Activated naive CD8-positive, alpha-beta T cell treated with anti-CD3 and anti-CD28 coated beads, Interleukin-2, amount 50 U/mL, for 24 hours (primary cell): ENCODE measurements at places on chromosomes 11 and 22.

DNA sequence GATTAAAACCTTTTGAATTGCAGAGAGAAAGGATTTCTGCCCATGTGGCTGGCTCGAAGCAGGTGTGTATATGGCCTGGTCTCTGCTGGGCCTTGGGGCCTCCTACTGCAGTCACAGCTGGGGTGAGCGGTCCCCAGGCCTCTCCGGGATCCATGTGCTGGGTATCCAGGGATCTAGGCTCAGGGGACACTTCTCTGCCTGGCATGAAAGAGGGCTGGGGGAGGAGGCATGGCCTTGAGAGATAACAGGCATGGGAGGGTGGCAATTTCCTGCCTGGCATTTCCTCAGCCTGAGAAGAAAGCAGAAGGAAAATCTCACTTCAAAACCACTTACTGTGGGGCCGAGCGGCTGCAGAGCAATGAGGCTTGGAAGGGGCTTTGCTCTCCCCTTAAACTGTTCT lies 20.3 kb upstream of the PARVG start:
- DNase-seq, result no peak

- DNase-seq, result no peak
Measured at GRCh38 chr11:107675902-107676301, 36.0 kb downstream of the SLN start.

DNA sequence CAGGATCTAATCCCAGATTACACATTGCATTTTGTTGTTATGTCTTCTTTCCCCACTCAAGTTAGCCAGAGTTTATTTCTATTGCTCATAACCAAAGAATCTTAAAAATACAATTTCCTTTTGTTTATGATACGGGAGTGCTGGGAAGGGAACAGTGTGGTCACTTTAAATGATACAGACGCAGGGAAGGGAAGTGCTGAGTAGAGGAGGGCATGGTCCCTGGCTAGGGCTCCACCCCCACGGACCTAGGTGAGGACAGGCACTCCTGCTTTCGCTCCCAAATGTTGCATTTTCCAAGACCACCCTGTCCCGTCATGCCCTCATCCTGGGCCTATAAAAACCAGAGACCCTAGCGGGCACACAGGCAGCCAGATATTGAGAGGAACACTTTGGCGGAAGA lies 30.6 kb upstream of the NARS2 start:
- no peak for DNase-seq

DNA sequence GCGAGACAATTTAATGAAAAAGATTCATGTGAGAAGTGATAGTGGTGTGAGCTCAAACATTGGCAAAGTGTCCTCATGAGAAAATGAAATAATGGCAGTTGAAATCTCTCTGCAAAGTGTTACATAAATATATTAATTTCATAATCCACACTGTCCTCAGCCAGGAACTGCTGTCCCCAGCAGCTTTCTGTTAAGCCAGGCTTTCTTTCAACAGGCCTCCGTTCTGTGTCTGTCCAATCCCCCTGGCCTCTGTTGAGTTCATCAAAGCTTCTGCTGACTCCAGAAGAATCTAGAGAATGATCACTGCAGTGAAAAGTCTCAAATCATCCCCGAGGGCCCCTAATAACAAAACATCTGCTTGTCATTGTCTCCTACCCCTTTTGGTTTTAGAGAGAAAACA lies 10.0 kb upstream of the ASCC2 start:
- no peak for DNase-seq

DNA sequence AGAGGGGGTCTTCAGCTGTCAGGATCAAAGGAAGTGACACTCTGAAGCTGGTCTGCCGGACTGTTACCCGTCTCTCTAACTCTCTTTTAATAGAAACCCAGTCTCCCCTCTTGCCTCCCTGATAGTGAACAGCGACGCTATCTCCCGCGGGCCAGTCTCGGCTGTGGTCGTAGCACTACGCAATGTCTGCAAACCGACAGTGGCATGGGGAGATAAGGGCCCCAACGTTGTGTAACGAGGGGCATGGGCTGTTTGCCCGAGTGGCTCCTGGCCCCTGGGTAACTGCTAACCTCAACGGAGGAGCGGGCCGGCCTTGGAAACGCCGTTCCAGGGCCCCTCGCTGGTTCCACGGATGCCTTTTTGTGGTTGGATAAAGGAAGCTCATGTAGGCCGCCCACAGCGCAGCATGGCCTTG lies 23.3 kb downstream of the ZBTB16 start:
- no peak for DNase-seq

GRCh38 chr22:48450188-48450825 lies 1377.4 kb downstream of the BRD1 start:
- no peak for DNase-seq

GRCh38 chr11:102422817-102423712 lies 29.5 kb downstream of the TMEM123 start:
- no peak for DNase-seq

DNA sequence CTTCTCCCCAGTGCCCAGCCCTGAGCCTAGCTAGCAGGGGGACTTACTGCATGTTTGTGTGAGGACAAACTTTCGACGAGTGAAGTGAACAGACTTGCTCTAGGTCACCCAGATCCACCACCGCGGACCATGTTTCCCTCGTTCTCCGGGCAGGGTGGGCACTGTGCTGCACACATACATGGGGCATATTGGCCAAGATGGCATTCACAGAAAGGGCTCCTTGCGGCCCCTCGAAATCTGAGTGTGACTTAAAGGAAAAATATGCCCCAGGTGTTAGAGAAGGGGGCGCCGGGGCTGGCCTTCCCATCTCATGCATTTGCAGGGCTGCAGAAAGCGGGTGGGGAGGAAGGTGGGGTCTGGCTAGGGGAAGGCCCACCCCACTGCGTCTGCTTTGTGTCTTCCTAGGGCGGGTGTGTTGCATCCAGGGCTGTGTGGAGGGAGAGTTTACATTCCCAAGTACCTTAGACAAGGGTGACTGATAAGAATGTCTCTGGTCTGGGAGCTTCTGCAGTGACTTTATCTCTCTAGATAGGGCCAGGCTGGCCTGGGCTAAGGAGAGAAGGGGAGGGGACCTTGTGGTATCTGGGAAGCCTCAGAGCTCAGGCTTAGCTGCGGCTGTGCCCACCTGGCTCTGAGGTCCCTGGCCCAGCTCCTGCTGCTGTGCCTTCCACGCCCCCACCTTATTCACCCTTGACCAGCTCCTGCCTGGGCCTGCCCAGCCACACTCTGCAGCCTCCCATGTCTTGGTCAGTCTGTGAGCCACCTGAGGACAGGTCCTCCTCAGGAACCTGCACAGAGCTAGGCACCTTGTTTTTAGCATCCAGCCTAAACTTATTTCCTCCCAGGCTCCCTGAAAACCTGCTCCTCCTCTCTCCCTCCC lies 45.8 kb downstream of the LRRC32 start:
- DNase-seq, result no peak

GRCh38 chr22:19891317-19892256 lies 36.9 kb upstream of the GNB1L start:
- DNase-seq, result peak; percentile 80

DNA sequence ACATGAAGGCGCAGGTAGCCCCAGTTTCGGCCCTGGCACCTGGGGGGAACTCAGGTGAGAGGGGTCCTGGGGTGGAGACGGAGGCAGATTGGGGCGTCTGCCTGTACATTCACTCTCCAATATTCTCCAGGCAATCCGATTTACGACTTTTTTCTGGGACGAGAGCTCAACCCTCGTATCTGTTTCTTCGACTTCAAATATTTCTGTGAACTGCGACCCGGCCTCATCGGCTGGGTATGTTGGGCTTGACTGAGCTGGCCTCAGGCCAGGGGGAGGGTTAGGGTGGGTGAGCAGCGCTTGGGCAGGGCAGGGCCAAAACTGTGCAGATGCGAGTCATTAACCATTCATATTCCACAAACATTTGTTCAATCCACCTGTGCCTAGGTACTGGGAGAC lies 1.7 kb downstream of the TM7SF2 start:
- DNase-seq, result no peak

- DNase-seq, result no peak
Measured at GRCh38 chr11:46273511-46274205, 3.8 kb upstream of the CREB3L1 start.

- DNase-seq, result no peak
Measured at GRCh38 chr11:12459374-12459773, 82.0 kb downstream of the PARVA start.

DNA sequence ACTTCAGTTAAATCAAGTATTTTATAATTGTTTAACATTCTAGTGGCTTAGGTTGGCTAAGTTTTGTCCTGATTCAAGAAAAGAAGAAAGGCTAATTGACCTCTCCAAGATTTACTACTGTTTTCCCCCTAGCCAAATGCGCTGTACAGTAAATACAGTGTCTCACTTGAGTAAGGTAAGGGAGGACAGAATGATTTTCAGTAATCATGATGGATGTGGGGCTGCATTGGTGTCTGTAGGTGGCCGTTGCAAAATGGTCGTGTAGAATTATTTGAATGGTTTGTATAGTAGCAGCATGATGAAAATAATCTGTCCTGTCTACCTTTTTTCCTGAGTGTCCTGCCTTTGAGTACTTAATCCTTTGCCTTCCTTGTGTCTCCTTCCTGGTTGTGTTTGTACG lies 4.6 kb downstream of the CECR2 start:
- DNase-seq, result no peak

- no peak for DNase-seq
Measured at GRCh38 chr22:40193429-40194421, 16.0 kb downstream of the TNRC6B start.

DNA sequence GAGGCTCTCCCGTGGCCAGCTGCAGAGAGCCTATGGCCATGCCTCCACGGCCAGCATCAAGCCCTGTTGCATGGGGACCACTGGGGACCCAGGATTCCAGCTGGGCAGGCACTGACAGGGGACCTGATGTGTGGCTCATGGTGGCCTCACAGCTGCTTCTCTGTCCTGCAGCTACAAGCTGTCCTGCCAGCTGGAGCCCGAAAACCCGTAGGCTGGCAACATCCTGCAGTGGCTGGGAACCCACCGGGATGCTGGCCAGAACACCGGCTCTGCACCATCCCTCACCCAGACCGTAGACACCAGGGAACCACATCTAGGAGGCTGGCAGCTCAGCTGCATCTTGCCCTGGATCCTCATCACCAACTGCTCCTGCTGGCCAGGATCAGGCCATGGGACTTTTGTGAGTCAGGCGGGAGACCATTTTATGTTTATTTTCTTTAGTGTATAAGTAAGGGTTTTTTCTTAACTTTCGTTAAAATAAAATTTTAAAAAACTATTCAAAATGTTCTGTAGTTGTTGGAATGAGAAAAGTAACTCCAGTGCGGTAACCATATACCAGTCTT lies 7.9 kb downstream of the RGL4 start:
- no peak for DNase-seq

DNA sequence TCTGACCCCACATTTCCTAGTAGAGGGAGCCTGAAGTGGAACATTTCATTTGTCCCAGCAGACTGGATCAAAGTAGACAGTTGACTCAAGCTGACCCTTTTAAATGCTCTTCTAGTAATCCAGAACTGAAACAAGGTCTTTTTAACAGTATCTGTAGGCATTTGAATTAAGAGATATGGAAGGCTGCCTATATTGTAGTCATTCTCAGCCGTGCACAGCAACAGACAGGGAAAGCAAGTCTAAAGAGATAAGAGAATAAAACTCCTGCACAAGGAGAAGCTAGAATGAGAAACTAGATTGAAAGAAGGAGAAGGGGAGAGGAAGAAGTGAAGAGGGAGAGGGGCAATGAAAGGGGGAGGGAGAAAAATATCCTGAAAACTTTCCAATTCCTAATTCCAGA lies 180.6 kb upstream of the MTMR2 start:
- no peak for DNase-seq

GRCh38 chr11:132208477-132209055 lies 838.2 kb downstream of the NTM start:
- no peak for DNase-seq

DNA sequence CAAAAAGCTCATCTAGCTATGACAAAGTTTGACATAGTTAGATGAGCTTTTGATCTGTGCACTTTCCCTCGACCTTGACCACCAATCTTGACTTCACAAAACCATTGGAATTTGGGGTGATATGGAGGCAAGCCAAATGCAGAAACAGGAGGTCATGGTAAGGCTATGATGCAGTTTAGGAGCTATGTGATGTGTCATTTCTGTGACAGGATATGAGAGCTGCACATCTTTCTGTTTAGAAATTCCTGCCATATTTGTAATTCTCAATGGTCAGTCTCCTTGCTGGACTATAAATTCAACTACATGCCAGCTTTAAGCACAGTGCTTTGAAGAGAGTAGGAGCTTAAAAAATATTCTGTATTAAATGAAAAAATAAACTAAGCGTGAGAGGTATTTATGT lies 12.9 kb downstream of the OR51B6 start:
- no peak for DNase-seq

GRCh38 chr11:62141111-62142042 lies 17.6 kb downstream of the INCENP start:
- no peak for DNase-seq

- no peak for DNase-seq
Measured at GRCh38 chr22:29914991-29915533, 32.1 kb downstream of the MTMR3 start.

GRCh38 chr22:28208787-28209186 lies 289.7 kb upstream of the PITPNB start:
- no peak for DNase-seq

DNA sequence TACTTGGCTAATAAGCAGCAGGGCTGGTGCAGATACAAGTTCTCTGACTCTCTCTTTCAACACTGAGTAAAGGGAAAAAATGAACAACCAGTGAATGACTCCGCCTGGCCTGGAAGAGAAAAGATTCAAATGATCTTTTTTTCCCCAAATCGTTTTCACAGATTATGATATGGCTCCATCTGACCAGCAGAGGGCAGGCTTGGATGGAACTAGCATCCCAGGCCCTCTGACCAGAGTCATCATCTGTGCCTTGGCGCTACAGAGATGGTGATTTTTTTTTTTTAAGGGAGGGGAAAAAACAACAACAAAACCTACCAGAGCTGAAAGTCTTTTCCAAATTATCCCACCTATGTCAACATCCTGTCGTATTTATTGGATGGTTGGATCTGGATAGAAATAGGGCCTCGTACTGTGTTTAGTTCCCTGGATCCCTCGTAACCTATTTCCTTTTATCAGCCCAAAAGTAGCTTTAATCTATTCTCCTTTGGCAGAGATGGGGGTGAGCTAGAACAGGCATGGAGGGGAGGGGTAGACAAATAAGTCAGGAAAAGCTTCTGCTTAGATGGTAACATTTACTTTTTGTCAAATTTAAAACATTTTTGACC lies 69.7 kb downstream of the PRSS23 start:
- peak; percentile 54 for DNase-seq

GRCh38 chr22:23272834-23273233 lies 92.5 kb downstream of the BCR start:
- no peak for DNase-seq

DNA sequence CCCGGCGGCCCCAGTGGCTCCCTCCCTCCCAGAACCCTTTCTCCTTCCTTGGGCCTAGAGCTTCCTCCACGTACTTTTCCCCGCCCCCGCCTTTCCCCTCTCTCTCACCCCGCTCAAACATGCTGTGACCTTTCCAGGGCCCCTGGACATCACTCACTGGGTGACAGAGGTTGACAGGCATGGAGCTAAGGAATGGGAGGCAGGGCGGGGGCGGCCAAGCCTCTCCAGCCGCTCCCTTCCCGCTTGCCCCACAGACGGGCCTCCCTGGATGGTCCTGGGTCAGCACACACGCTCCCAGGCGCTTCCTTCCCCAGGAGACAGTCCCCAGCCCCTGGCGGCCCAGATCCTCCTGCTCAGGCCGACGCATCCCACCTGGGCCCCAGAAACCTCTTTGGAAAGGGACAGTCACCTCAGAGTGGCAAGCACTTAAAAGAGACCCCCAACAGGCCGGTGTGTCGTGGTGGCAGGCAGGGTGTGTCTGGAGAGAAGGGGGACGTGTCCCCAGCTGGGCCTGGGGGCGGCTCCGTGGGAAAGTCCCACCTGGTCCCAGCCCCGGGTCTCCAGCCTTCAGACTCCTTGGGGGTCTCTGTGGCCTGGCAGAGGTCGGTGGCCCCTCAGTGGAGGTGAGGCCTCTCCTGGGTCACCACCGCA lies 8.8 kb downstream of the H19 start:
- DNase-seq, result no peak

GRCh38 chr11:67238894-67239782 lies 27.1 kb upstream of the GRK2 start:
- DNase-seq, result no peak
